Ureter (tissue), 1 donor: ENCODE measurements at places on chromosomes 16 and 17. TPM values are rescaled to one million over a fixed set of nuclear protein-coding genes. Genes with fewer than 3 reads are reported as not detected.

DNA sequence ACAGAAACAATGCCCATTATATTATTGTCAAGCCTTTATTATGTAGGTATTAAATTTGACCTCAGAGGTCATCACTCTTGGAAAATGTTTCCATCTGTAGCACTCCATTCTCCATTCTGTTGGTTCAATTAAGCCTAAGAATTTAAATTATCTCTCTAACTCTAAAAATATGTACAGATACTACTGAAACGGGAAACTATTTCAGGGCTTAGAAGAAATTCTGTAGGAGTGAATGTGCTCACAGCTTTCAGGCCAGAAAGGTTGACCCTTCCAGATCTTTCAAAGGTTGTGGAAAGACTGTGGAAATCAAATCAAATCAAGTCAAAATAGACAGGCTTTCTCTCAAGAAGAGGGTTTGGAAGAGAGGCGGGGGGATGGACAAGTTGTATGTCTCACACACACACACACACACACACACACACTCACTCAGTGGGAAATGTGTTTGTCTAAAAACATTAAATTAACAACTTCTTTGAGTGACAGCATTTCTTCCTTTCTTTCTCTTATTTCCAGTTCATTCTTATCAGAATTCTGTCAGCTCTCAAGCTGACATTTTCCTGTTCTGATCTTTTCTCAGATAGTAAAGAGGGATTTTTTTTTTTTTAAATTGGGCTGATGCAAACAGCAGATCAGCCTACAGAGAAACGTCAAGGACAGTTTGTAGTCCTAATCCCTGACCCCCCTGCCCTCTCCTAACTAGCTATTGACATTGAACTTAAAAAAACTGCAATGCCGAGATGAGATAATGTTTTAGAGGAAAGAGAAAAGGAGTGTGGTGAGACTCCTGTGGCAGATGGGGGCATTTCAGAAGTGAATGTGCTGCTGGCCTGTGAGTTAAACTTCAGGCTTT, 139.0 kb upstream of the ZFHX3 start:
- no peak for DNase-seq

GRCh38 chr16:85395913-85396878, 216.9 kb upstream of the GSE1 start:
- DNase-seq, result peak; percentile 77

GRCh38 chr16:1510272-1510671, 17.1 kb downstream of the TELO2 start:
- no peak for DNase-seq

DNA sequence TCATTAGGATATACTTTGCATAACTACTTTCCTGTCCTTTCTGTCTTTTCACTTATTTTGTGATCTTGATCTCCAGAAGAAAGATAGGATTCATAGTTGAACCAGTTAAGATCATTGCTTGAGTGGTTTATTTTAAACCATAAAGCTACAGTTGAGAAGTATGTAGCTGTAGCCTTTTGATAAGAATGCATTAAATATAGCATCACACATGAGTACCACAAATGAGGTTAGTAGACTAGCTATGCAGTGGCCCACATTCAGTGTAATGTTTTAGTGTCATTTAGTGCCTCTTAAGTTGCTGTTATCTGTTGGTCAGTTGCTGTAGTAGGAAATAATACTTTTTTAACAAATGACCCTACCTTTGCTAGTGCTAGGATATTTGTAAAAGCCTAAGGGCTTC, 1.3 kb downstream of the NLK start:
- DNase-seq, result no peak

GRCh38 chr17:8287651-8288335, 677 bp upstream of the RANGRF start:
- DNase-seq, result no peak

DNA sequence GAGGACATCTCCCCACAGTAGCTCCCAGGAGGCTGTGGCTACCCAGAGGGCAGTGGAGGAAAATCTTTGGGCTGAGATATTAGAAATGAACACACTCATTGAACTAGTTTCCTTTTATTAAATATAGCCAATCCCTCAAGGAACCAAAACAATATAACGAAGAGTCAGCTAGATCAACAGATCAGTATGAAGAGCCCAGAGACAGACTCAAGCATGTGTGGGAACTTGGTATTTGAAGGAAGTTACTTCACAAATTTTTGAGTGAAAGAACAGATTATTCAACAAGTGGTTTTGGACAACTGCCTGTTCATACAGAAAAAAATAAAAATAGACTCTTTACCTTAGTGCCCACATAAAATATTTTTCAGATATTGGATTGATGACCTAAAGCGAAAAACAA, 183.6 kb upstream of the PMFBP1 start:
- DNase-seq, result no peak

Gene KRTAP16-1
- total RNA-seq, result not detected

DNA sequence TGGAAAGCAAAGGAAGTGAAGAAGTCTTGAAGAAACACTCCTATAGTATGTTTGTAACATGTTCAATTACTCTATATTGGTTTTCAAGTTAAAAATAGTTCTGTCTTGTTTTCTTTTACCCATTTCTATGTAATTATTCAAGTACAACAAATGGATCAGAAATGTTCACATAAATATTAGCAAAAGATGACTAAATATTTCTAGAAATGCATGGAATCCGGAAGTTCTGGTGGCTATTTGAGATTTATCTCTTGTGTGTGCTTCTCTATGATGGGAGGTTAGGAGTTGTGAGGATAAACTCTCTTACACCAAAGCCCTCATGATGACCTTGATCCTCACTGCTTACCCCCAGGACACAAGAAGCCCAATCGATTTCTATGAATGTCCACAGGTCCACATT, 237.5 kb downstream of the CDH8 start:
- DNase-seq, result no peak

Gene MPHOSPH6
- 42.2 TPM for total RNA-seq

Gene NATD1
- 5.6 TPM for total RNA-seq

DNA sequence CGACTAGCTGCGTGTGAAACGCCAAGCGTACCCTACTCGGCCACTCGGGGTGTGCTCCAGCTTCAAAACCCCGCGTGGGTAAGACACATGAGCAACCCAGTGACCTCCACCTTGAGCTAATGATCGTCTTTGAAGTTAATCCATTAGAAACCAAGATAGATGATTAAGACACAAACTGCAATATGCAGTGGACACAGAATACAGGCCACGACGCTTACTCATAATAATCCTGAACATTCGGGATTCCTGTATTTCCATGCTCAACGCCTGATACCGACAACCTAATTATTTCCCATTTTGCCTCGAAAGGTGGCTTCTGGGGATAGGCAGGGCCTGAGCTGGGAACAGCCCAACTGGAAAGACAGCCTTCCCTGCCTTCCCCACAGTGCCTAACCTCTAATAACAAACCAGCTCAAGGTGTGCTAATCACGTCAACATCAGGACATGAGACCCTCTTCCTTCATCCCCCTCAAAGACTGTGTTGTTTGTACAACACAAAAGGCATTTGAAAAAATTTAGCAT, 504 bp upstream of the COPRS start:
- DNase-seq, result no peak

Gene TAT
- 0.26 TPM for total RNA-seq

GRCh38 chr16:88673716-88674379, 11.0 kb upstream of the MVD start:
- no peak for DNase-seq

DNA sequence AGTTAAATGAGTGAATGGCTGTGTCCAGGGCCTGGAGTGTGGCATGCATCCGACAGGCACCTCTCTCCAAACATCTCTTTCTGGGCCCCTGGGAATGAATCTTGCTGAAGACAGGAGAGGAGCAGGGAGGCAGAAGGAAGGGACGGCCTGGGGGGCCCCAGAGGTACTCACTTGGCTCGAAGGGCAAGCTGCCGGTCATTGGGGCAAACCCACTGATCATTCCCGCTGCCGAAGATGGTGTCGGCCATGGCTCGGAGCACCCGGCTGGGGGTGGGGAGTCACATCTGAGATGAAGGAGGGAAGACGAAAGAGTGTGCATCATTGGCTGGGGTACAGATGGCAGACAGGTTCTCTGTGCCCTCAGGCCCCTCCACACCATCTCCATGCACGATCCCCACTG, 25.3 kb downstream of the RPH3AL start:
- no peak for DNase-seq

GRCh38 chr17:74449773-74450172, 16.7 kb upstream of the CD300A start:
- DNase-seq, result no peak

DNA sequence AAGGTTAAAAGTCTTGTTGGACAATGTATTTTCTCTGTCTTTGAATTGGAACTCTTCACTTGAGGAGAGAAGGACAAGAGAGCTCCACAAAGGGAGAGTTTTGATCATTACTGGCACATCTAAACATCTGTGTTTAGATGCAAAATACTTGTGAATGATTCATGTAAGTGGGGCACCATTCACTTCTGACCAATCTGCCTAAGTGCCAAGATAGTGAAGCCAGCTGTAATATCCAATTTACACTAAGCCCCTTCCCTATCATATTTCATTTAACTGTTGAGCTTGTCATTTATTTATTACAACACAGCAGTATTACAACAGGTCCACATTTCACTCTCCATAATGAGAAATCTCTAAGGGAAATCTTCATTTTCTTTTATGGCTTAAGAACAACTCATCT, 832.3 kb upstream of the GOT2 start:
- no peak for DNase-seq

DNA sequence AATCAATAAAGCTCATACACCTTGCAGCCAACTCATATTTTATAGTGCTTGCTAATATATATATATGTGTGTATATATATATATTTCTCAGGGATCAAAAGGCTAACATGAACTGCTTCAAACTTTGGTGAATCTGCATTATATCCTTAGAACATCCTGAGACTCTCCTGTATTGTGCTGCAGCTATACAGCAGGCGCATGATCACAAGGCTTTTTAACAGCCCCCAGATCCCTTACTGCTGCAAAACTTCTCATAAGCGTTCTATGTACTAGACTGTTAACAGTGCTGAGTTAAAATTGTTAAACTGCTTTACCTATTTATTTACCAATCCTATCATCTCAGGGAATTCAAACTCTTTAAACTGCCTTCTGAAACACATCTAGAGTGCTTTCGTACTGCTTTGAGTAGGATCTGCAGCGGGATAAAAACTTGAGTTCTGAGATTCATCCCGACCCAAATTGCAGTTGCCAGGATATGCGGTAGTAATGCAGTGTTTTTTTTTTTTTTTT, 1.3 kb downstream of the GPATCH8 start:
- DNase-seq, result no peak

Gene CARD14
- 19.3 TPM for total RNA-seq

Gene MYO15A
- total RNA-seq, result 1.8 TPM
